T-helper 1 cell (primary cell): ENCODE measurements at places on chromosomes 5 and 9.
A peak's percentile ranks its signal among the peaks of the same experiment; 100 is the strongest.

- no peak for DNase-seq
These were observed 48.4 kb upstream of the FAM240B start for GRCh38 chr9:38768351-38768761.

DNA sequence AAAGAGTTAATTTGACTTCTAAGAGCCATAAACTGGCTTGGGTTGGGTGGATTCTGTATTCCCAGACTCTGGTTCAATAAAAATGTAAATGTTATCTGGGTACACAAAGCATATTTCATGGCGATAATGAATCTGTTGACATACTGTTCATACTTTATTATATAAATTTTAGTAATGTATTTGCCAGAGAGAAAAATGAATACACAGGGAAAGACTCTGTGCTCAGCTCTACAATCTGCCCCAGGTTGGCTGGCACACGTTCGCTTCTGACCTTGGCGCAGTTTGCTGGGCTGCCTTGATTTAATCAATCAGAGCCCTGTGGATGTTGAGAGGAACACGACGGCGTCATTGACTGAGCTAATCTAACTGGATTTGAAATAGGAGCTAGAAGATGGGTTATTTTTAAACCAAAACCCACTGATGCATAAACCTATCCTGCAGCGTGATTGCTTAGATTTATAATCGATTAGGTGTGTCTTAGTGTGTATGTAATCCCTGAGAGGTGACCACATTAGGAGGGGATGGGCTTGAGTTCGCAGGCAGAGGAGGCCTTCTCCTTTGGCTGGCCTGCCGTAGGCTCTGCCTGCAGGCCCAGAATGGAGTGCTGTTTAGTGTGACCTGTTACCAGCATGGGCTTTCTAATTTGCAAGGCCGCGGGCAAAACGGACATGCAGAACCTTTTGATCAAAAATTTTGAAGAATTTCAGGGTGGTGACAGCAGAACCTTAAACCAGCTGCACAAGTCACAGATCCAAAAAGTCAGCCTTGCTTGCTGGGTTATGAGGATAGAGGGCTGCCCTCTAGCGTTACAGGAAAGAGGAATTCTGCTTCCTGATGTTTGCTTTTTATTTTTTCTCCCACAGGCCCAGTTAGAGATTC lies 3.9 kb upstream of the ADCY2 start:
- DNase-seq, result no peak

DNA sequence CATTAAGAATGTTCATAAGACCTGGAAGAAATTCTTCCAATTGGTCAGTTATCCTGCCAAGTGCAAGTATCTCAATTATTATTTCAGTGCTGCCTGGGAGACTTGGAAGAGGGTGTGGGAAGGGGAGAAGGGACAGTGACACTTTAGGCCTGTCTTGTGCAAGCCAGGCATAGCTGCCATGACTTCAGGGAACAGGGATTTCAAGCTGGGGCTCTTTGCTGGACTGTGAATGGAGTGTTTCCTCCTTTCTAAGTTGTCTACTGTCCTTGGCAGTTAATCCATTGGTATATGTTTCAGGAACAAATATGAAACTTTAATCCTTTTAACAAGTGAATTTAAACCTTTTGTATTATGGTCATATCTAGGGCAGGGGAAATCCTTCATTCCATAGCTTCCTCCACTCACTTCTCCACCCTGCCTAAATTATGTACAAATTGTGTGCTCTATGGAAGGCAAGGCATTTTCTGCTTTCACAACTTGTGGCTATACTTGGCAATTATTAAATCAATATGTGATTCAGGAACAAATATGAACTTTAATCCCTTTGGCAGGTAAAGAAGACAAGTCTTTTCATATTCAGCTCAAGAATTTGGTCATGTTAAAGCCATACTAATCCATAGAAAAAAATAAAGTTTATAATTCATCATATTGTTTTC lies 72.7 kb upstream of the IL33 start:
- DNase-seq, result no peak

DNA sequence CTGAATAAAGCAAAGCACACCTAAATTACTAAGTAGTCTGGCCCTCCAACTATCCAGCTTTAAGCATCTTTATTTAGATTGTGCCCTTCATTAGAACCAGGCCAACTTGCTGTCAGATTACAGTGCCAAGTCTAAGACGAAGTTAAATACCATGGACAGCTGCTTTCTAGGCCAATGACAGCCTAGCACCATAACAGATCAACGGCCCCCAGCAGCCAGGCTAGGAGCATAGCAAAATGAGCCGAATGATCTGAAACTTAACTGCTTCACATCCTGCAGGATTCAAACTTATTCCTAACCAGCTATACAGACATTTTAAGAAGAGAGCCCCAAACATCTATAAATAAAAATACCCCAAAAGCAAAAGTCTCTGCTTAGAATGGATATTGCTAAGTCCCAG lies 6.8 kb downstream of the SLC24A2 start:
- no peak for DNase-seq

DNA sequence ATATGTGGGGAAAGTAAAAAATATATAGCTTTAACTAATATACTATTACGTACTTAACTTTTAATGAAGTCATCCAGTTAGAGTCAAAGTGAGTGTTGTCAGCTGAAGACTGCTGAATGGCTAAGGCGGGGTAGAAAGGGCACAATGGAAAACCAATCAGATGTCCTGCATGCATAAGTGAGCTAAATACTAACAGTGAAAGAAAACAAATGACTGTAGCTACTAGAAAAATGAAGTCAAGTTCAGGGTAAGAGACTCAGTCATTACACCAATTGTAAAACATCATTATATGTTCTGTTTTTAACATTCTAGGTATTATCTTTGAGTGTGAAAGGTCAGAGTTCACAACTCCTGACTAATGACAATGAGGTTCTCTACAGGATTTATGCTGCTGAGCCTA lies 295.2 kb downstream of the ADGRV1 start:
- no peak for DNase-seq

DNA sequence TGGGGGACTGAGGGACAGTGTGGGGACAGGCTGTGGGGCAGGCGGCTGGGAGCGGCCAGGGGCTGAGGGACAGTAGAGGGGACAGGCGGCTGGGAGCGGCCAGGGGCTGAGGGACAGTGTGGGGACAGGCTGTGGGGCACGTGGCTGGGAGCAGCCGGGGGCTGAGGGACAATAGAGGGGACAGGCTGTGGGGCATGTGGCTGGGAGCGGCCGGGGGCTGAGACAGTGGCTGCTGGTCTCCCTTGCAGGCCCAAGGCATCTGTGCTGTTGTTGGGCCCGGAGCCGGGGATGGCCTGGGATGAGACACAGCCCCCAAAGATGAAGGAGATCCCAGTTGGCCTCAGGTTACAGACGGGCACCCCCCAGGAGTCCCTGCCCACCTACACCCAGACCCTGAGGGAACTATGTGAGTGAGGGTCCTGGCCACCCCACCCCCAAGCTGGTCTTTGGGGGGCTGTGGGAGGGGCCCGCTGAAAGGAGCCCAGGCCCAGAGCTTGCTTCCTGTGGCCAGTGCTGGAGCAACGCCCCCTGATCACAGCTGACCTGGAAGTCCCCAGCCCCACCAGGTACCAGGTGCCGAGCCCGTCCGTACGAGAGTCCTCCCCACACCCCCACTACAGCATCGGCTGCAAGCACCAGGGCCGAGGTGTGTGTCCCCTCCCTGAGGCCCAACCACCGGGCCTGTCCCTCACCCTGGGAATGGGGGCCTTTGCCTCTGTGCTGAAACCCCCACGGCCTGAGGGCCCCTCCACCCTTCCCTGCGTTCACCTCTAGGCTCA lies 593 bp downstream of the STPG3 start:
- DNase-seq, result no peak

- no peak for DNase-seq
These were observed 57.8 kb upstream of the SPINK5 start for GRCh38 chr5:148005788-148006520.

DNA sequence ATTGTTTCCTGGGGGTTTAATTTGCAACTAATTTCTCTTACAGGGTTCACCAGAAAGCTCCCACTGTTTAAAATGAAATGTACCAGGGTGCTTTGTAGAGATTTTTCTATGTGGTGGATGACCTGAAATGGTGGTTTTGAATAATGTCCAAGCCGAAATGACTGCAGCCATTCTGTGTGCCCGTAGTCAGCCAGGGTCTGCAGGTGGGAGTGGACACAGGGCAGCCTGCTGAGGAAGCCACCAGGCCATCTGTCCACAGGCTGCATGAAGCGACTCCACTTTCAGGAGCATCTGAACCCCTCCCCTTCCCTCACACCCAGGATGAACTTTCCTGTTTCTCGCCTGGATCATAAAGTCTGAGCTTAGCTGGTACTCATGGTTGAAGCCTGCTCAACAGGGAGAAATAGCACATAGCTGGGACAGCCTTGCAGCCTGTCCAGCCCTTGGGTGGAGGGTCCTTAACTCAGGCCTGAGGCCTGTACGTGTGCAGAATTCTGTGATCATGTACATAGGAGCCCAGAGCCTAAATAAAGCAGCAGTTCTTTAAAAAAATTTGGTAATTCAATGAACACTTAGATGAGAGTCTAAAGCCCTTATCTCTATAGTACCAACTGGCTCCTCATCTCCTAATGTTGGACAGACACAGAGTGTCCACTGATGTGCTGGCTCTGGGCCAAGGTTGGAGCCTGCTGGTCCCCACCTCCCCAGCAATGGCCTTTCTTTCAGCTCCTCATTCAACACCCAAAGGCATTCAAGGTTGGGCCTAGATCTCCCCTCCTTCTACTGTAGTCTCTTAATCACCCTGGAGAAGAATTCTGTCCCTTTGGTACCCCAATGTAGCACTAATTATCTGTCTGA lies 72.8 kb downstream of the SHB start:
- DNase-seq, result no peak

- peak; percentile 49 for DNase-seq
These were observed 14.1 kb downstream of the SEMA4D start for GRCh38 chr9:89483592-89484474.

GRCh38 chr5:170353011-170353761 lies 36.0 kb downstream of the KCNMB1 start:
- no peak for DNase-seq

- no peak for DNase-seq
These were observed 174.9 kb upstream of the HMHB1 start for GRCh38 chr5:143636931-143637528.

DNA sequence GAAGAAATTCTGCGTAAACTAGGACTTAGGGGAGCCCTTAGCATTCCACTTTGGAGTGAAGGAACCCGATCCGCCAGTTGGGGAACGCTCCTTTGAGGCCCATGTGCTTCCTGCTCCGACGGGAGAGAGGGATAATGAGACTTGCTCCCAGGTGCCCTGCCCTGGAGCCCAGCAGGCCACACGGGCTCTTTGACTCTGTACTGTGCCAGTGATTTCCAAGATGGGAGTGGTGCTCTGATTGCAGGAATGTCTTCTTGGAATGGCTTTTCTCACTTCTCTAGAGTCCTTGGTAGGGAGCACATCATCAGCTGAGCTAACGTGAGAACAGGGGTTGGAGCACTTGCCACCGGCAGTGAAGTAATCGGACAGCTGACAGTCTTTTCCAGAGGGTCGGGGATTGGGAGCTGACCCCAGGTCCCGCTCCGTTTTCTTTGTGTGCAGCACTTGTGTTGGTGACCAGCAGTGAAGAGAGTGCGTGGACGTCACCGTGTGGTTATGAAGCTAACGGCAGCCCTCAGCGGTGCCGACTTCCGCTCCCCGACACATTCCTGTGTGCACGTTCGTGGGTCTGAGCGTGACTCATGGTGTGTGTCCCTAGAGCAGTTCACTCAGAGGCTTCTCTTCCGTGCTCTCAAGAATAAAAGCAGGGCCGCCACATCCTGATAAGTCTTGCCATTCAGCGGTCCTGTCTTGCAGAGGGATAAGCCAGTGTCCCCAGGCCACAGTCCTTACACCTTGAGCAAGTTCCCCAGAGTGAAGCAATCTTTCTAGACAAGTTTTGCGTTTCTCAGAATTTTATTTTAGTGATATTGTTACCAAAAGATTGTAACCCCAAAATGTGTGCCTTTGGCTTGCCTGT lies 25.6 kb downstream of the ABL1 start:
- DNase-seq, result no peak

- no peak for DNase-seq
These were observed 169.6 kb downstream of the RORB start for GRCh38 chr9:74666625-74667316.
